ENCODE measurements at places on chromosomes 13 and 19.

- DNase-seq, result peak; percentile 48
Measured at GRCh38 chr19:11382898-11383705, 1.0 kb downstream of the EPOR start.

- DNase-seq, result no peak
Measured at GRCh38 chr13:79492918-79493594, 12.1 kb downstream of the NDFIP2 start.

DNA sequence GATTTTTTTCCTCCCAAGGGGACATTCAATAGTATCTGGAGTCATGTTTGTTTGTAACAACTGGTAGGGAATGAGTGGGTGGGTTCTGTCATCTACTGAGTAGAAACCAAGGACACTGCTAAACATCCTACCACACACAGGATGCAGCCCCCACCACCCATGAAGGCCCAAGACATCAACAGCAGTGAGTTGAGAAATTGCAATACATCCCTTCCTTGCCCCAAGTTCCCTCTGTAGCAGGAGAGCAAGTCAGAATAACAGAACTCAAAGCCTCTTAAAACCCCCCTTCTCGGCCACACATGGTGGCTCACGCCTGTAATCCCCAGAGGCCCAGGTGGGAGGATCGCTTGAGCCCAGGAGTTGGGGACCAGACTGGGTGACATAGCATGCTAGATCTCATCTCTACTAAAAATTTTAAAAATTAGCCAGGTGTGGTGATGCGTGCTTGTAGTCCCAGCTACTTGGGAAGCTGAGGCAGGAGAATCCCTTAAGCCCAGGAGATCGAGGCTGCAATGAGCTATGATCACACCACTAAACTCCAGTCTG lies 2.4 kb upstream of the CYP2F1 start:
- DNase-seq, result no peak

DNA sequence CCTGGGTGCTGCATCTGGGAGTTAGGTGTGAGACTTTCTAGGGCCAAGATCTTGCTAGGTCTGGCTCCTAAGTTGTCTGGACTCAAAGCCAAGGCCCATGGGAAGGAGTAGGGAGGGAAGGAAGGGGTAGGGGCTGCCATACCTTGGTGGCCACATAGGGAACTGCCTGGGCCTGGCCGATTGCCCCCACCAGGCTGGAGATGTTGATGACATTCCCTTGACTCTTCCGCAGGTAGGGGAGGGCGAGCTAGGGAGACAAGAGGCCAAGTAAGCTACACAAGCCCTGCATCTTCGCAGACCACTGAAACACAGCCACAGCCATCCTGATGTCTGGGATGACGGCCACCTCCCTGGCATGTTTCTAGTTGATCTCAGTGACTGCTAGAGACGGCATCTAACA lies 4.1 kb upstream of the BCAT2 start:
- DNase-seq, result no peak

GRCh38 chr19:12314553-12314952 lies 18.9 kb downstream of the ZNF563 start:
- no peak for DNase-seq

DNA sequence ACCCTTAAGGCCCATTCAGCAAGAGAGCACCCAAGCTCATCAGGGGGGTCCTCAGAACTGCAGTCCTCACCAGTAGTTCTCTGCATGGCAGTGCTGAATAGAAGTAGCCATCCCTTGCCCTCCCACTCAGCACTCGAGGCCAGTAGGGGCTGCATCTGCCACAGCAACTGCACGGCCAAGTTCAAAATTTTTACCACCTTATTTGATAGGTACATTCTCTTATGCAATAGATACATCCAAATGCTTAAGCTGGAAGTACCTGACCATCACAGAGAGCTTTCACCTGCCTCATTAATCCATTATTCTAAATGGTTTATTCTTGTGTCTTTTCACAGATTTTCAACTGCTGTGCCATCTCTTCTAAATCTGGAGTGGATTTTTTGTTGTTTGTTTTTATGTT lies 1307.4 kb downstream of the SLITRK5 start:
- no peak for DNase-seq

GRCh38 chr13:46663206-46664037 lies 110.5 kb downstream of the LRCH1 start:
- no peak for DNase-seq

GRCh38 chr13:89324582-89324981 lies 1653.4 kb downstream of the SLITRK5 start:
- DNase-seq, result no peak

- no peak for DNase-seq
Measured at GRCh38 chr19:18538115-18538514, 5.3 kb downstream of the FKBP8 start.

GRCh38 chr13:110220471-110220870 lies 86.5 kb downstream of the COL4A1 start:
- DNase-seq, result no peak

GRCh38 chr19:48687776-48688175 lies 8.0 kb upstream of the FUT2 start:
- DNase-seq, result no peak

- DNase-seq, result no peak
Measured at GRCh38 chr19:31627620-31628365, 278.6 kb upstream of the TSHZ3 start.

DNA sequence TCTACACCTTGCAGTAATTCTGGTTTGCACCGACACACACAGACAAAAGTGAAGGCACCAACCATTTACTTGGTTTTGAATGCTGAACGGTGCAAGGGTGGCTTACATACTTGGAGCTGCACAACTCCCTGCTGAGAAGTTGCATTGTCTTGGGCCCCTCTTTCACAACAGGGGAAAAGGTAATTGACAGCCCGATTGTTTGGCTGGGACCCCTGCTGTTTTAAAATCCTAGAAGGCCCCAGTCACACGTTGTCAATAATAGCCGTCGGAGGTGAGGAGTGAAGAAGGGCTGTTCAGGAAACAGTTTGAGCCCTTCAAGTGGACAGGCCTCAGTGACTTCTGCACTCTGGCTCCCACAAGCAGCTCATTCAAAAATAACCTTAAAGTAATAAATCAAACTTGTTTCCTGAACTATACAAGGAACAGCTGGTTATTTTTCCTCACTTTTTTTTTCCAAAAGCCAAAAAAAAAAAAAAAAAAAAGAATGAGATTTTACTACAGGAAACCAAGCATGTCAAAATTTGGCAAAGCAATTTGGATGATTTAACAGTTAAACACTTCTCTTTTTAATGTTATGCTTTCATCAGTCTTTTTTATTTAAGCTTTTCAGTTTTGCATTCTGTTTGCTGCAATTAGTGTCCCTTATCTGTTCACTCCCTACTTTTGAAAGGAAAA lies 19.0 kb upstream of the SPRY2 start:
- DNase-seq, result no peak

GRCh38 chr19:4567584-4568071 lies 8.1 kb upstream of the SEMA6B start:
- DNase-seq, result peak; percentile 24

- no peak for DNase-seq
Measured at GRCh38 chr13:68905186-68905585, 1202.4 kb upstream of the ATXN8OS start.

- DNase-seq, result no peak
Measured at GRCh38 chr19:55857149-55857548, 20.8 kb downstream of the NLRP4 start.

DNA sequence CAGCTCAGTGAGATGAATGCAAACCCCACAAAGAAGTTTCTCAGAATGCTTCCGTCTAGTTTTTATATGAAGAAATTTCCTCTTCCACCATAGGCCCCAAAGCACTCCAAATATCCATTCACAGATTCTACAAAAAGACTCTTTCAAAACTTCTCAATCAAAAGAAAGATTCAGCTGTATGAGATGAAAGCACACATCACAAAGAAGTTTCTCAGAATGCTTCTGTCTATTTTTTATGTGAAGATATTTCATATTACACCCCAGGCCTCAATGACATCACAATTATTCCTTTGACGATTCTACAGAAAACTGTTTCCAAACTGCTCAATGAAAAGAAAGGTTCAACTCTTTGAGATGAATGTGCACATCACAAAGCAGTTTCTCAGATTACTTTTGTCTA lies 1819.4 kb downstream of the UQCRFS1 start:
- no peak for DNase-seq

DNA sequence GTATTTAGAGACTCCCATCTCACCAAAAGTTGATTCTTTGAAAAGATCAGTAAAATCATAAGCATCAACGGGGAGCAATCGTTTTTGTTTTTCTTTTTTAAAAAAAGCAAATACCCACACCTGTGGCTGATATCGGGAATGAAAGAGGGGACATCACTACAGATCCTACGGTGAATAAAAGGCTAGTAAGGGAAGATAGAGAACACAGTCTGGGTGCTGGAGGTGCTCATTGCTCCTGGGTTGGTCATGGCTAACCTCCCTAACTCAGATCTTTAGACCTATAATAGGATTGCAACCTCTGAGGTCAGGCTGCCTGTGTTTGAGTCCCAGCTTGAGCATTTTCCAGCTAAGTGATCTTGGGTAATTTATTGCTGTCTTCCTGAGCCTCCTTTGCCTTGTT lies 1.1 kb downstream of the EHD2 start:
- no peak for DNase-seq

DNA sequence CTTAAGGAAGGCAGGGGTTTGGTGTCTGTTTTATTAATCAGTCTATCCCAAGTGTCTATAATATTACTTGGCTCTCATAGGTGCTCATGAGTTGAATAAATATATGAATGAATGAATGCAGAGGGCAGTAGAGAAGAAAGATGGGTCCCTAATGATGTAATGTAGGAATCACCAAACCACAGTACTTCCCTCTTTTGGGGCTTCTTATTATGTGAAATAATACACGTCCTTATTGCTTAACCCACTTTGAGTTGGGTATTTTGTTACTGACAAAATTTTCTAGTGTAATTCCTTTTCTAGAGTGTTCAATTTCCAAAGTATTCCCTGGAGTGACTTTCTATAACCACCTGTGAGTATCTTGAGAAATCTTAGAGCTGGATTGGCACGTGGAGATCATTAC lies 13.2 kb downstream of the KLK5 start:
- no peak for DNase-seq

DNA sequence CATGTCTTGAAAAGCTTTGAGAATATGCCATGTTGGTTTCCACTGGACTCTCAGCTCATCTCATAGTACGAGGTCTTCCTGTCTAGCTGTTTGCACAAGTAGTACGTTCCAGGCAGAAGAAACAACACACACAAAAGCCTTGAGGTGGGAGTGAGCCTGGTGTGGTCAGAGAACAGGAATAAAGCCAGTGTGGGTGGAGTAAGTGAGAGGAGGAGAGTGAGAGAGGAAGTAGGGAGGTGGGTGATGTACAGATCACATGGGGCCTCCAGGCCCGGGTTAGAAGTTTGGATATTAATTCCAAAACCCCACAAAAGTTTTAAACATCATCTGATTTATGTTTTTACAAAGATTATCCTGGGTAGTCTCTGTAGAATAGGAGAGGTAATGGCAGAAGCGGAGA lies 230.6 kb downstream of the MTUS2 start:
- DNase-seq, result no peak

DNA sequence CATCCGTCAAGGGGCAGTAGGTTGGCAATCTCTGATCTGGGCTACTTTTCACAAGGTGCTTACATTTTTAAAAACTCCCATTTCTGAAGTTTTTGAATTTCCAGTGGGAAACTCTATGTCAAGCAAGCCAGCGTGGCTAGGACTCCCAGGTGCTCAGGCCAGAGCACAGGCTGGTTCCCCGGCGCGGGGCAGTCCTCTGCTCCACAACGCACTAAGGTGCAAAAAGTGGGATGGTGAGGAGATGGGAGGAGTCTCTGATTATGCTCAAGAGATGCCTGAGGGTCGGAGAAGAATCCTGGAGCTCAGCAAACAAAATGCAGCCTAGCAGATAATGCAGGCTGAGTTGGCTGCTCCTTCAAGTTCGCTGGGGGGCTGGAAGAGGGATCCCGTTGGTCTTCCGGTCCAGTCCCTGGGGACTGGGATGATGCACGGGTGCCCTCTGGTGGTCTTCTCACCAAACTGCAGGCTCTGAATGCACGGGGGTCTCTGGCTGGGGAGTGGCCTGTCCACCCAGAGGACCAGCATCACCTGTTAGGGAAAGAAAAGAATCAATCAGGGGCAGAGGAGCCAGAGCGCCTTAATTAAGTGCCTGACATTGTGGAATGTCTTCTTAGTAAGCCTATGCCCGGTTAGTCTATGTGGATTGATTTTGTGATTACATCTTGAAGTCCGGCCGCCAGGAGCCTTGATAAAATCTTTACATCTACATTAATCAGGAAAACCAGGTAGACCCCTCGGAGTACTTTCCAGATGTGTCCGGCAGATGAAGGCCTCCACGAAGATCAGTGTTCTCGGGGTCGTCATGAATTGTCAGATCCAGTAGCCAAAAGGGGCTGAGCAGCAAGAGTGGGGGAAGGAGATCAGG lies 244.4 kb upstream of the MAB21L1 start:
- no peak for DNase-seq

DNA sequence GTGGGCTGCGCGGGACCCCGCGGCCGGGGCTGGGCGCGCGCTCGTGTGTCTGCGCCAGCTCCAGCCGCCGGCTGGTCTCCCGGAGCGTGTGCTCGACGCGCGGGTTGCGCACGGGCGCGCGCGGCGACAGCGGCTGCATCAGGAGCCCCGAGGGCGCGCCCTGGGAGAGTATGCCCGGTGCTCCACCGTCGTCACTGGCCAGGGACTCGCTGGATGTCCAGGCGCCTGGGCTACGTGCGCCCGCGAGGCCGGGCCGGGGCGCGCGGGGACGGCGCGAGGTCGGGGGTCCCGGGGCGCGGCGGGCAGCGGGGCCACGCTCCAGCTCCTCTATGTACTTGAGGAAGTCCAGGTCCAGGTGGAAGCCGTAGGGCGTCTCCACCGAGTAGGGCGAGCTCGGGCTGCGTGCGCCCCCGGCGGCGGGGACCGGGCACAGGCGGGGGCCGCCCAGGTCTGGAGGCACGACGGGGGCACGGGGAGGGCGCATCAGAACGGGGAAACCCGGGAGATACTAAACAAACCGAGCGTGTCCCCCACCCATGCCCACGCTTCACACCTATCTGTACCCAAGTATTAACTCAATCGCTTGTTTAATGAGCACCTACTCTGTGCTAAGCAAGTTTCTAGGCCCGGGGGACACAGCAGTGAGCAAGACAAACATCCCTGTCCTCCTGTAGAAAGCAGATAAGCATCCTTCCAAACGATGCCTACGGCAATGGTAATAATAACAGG lies 7.6 kb downstream of the KANK3 start:
- no peak for DNase-seq
